Stimulated activated naive CD4-positive, alpha-beta T cell (primary cell): ENCODE measurements at places on chromosomes 16 and 17.

DNA sequence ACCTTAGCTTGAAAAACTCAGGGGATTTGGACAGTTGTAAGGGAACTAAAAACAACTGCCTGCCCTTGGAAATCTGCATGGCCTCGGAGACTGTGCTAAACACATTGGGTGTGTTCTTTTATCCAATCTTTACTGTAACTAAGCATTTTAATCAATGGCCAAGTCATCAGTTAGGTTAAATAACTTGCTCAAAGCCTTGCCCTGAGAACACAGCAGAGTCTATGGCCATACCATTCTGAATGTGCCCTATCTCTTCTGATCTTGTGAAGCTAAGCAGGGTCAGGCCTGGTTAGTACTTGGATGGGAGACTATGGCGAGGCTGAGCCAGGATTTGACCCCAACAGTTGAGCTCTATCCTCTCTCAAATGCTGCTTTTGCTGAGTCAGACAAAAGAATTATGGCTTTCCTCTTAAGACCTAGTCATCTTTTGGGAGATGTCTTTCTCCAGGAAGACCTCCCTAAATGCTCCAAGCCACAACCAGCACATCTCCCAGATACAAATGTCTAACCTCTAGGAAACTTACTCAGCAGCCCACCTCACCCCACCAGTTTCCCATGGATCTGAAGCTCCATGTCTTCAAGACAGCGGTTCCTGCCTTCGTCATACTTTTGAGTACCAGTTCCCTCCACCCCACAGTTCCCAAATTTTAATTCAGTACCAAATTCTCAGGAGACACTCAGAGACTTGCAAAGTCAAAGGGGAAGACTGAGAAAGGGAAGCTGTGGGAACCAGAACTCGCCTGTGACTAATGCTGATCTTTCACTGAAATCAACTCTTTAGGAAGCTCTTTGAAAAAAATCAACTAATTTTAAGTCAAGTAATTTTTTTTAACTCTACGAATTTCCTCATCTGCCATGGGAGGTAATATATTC, 336.1 kb downstream of the MAF start:
- DNase-seq = no peak

DNA sequence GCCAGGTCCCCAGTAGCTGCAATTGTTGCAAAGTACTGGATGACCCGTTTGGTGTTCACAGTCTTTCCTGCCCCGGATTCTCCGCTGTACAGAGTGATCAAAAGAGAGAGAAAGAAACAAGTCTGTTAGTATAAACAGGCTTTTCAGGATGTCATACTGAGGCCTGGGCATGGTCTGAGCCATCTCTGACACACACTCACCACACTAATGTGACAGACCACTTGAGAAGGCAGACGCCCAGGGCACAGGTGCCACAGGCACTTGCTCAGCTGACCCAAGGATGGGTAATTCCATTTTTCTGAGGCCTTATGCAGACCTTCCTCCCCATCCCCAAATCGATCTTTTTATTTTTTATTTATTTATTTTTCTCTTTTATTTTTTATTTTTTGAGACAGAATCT, 7.5 kb downstream of the MYH3 start:
- no peak for DNase-seq

- DNase-seq = no peak
Measured at GRCh38 chr17:44862278-44862914, 14.7 kb downstream of the HIGD1B start.

DNA sequence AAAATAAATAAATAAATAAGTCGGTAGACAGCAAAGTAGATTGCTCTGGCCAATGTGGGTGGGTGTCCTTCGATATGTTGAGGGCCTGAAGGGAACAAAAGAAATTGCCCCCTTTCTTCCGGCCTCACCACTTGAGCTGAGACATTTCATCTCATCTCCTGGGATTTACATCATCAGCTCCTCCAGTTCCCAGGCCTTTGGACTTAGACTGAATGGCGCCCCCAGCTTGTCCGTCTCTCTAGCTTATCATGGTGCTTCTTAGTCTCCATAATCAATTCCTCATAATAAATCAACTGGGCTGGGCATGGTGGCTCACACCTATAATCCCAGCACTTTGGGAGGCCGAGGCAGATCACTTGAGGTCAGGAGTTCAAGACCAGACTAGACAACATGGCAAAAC, 13.8 kb upstream of the HAP1 start:
- DNase-seq = no peak

DNA sequence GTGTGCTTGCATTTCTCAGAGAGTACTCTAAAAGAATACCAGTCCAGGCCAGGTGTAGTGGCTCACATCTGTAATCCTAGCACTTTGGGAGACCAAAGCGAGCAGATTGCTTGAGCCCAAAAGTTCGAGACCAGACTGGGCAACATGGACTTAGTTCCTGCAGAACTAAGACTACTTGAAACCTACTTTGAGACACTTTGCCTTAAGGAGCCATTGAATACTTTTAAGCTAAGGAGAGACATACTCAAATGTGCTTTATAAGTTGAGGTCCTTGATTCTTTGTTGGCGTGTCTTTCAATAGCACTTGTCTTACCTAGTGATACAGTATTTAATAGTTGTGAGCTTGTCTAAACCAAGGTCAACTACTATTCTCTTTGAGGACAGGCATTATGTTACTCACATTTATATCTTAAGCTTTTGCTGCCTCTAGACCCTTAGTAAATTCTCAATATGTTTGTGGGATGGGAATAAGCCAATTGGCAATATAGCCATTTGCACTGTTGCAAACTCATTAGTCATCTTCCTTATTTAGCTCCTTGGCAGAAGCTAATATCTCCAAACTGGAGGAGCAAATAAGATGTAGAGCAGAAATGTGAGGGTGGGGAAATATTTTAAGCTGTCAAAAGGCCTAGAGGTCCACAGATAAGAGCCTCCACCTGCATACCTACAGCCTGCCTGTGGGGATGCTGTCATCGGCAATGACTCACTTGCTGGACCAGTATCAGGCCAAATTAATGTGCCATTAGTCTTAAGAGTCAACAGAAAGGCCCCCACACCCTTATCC, 16.3 kb downstream of the SCPEP1 start:
- DNase-seq = no peak

DNA sequence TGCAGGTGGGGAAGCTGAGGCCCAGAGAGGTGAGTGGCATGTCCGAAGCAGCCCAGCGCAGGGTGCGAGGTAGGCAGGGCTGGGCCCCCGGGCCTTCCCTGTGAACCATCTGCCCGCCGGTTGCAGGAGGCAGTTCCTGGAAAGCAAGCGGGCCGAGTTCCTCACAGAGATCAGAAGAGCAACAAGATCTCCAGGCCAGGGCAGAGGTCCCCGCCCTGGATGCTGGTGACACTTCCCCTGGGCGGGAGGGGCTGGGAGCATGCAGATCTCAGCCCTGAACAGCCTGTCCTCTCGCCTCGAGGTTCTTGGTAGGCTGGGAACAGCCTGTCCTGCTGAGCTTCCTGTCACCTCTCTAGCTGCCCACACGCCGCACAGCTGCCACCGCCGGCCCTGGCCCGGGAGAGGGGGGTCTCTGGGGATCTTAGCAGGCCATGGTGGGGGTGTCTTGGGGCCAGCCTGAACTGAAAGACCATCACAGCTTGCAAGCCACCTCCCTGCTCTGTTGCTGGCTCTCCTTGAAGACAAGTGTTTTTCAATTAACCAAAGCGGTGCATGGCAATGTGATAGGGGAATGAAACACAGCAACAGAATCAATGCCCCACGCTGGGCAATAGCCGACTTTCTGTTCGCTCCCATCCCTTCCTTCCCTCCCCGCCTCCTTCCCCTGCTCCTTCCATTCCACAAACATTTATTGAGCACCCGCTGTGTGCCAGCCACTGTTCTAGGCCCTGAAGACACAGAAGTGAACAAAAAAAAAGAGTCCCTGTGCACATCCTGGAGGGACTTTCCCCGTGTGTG, 31.7 kb downstream of the SOCS1 start:
- DNase-seq = peak; percentile 61

DNA sequence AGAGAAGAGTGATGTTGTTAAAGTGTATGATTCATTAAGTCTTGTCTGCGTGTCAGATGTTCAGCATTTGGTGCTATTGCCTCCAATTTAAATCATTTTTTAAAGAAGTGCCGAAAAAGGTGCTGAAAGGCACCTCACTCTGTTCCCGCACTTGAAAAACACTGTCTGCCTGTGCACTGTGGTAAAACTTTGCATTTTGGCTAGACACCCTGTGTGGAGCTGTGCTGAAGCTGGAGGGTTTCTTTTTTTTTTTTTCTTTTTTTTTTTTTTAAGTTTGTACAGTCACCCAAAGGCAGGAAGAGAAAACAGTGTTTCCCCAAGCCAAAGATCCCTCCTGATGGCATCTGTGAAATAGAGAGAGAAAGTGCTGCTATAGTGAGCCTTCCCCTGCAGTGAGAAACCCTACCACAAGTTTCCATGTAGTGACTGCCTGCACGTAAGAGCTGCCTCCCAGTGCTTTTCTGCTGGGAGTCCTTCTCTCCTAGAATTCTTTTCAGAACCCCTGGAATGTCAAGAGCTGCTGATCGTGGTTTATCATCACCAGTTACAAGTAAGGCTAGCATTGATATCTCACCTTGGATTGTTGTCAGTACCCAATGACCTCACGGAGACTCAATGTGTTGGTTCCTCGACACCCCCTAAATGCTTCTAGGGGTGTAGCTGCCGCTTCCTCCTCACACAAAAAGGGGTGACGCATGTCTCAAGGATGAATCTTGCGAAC, 116.0 kb upstream of the SOX9 start:
- DNase-seq = no peak

DNA sequence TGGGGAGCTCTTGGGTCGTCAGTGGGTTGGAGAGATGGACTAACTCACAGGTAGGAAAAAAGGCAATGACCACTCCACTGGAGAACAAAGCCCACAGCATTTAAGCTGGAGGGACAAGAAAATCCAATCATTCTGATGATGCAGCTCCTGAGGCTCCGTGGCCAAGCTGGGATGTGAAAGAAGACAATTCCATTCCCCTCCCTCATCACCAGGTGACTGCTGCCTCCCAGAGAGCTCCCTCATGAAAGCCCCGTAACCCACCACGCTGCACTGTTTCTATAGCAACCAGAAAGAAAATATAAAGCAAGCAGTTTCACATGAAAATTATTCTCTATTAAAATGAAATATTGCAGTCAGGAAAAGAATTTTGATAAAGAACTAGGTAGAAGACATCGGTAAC, 15.2 kb downstream of the ANKRD11 start:
- DNase-seq = no peak

- DNase-seq = no peak
Measured at GRCh38 chr16:70594569-70594968, 51.8 kb upstream of the IL34 start.

- no peak for DNase-seq
Measured at GRCh38 chr17:63718988-63719387, 19.1 kb upstream of the LIMD2 start.

DNA sequence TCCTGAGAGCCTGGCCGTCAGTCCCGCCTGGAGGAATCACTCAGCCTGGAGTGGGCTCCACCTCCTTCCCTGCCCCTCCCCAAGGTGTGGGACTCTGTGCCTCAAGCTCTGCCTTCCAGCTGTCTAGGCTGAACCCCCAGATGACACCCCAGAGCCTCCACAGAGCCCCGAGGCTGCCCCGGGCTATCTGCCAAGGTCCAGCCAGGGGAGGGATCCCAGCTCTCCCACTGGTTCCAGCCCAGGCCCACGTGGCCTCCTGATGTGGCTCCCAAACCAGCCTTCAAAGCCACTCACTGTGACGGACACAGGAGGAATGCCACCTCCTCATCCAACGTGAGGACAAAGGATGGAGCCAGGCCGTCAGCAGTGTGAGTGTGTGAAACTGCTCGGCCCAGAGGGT, 45.6 kb upstream of the ENPP7 start:
- no peak for DNase-seq

GRCh38 chr16:11296351-11296705, 15.2 kb upstream of the PRM1 start:
- no peak for DNase-seq

GRCh38 chr16:57601801-57602478, 26.5 kb upstream of the ADGRG1 start:
- peak; percentile 39 for DNase-seq

- no peak for DNase-seq
Measured at GRCh38 chr17:14311981-14312380, 11.1 kb downstream of the HS3ST3B1 start.

DNA sequence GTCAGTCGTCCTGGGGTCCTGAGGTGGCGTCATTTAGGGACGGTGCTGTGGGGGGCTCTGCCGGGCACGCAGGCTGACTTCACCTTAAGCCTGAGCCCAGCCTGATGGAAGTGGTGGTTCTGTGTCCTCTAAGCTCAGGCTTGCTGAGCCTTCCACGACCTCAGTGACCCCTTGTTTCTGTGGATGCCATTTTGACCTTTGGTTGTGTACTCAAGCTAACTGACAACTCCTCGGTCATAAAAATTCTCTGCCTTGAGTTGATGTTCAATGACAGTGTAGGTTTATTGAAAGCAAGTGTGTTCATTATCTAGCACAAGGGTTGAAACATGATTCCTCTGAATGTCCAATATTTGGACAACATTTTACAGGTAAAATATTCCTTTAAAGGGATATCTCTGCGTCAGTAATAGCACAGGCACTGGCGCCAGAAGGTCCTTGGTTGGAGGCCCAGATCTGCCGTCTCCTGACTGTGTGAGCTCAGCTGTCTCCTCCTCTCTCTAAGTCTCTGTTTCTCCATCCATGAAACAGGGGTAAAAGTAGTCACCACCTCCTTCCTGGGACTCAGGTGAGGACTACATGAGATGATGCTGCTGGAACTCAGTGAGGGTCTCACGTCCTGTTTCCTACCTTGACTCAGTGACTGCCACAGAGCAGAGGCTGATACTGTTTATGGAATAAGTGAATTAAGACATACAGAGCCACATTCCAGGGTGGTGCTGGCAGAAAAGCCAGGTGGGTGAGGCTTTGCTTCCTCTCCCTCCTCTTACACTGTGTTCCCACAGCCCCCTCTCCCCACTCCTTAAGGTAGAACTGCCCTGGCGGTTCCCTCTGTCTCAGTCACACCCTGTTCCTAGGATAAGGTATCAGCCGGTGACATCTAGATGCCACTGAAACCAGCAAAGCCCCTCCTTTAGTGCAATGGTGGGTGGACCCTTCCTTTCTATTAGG, 75.7 kb downstream of the IRF8 start:
- no peak for DNase-seq

GRCh38 chr16:79717333-79718137, 117.0 kb upstream of the MAF start:
- no peak for DNase-seq

DNA sequence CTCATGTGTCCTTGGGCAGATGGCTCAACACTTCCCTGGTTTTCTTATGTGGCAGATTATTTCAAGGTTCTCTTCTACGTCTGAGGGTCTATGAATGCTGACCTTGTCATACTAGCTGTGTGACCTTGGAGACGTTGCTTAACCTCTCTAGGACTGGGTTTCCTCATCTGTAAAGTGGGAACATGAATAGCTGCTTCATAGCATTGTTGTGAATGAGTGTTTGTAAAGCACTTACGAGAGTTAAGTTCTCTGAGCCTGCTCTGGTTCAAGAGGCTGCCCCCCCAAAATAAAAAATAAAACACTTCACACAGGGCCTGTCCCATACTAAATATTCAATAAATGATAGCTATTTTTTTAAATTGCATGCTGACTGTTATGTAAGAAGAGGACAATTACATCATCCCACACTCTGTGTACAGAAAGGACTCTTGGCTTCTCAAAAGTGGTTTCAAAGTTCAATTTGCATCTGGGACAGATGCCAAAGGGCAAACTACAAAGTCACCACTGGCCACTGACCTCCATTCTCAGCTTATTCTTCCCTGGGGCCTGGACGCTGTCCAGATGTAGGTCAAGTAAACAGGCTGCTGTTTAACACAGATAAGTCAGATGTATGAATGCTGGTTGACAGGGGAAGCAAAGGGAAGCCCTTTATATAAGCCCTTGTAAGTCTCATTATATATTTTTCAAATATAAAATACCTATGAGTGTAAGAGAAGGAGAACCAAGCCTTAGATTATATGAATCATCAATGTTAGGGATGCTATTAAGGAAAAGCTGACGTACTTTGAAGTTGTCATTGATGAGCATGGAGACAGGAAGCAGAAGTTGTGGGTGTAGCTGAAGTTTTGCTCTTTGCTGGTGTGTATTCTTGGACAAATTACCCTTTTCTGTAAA, 15.4 kb upstream of the NDEL1 start:
- DNase-seq = no peak
